AG08395 (cell line): ENCODE measurements at places on chromosomes 5 and 9.

GRCh38 chr5:95069021-95069420 is 215.9 kb downstream of the MCTP1 start:
- no peak for DNase-seq

DNA sequence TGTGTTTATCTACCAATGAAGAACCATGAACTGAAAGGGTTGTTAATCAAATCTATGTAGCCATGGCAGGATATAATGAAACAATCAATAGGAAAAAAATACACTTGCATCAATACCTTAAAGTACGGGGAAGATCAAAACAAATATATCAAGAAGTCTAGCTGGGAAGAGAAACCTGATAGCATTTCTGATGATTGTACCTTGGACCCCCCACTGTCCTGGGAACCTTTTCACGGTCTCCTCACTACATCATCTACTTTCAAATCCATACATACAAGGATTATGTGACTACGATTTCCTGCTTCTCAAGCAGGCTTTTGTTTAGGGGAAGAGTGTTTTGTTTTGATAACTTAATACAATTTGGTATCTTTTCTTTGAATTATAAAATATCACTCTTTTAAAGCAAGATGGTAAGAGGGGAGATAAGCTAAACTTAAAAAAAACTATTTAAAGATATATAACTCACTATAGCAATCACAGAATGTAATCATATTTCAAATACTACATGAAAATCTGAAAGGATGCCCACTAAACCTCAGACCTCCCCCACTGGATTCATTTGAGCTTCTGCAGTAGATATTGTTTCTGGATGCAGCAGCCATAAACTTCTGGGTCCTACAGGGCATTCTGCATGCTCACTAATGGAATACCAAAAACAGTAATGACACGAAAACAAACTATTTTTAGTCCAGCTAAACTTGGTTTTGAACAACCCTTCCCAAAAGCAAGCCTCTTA is 8.0 kb downstream of the EBF1 start:
- DNase-seq = no peak

- DNase-seq = no peak
These were observed 20.8 kb upstream of the PTBP3 start for GRCh38 chr9:112354081-112354743.

GRCh38 chr5:180297587-180298282 is 5.9 kb upstream of the MAPK9 start:
- no peak for DNase-seq

- DNase-seq = no peak
These were observed 18.9 kb upstream of the ANKRD55 start for GRCh38 chr5:56251918-56252553.

DNA sequence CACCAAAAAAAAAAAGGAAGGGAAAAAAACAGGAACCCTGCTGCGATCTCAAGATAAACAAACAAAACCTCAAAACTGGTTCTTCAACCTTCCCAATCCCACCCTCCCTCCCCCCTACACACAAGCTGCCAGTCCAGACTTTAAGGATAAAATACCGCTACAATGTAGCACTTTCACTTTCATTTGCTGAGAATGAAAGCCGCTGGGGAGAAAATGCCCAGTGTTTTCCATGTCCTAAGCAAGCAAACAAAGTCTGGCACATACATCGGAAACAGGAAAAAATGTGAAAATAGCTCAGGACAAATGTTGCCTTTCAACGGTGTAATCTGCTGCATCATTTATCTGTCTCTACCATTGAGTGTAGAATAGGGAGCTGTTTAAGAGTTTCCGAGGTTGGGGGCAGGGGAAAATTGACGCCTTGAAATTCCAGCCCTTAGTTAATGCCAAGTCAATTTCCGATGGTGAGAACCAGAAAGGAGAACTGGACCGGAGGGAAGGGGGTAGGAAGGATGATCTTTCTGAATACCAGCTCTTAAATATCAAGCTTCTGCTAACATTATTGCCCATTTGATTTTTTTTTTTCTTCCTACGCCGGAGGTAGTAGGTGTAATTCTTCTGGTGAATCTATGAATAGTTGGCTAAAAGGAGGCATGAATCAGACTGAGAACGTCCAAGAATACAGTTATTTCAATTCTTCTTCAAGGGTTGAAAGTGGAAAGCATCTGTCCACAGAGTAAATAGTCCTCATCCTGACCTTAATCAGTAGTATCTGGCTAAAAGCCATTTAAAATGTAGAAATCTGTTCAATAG is 1.2 kb upstream of the ADAMTS6 start:
- DNase-seq = peak; percentile 17

- no peak for DNase-seq
These were observed 2.8 kb downstream of the AIF1L start for GRCh38 chr9:131099102-131099606.

GRCh38 chr9:5873439-5873838 is 17.2 kb upstream of the MLANA start:
- no peak for DNase-seq

DNA sequence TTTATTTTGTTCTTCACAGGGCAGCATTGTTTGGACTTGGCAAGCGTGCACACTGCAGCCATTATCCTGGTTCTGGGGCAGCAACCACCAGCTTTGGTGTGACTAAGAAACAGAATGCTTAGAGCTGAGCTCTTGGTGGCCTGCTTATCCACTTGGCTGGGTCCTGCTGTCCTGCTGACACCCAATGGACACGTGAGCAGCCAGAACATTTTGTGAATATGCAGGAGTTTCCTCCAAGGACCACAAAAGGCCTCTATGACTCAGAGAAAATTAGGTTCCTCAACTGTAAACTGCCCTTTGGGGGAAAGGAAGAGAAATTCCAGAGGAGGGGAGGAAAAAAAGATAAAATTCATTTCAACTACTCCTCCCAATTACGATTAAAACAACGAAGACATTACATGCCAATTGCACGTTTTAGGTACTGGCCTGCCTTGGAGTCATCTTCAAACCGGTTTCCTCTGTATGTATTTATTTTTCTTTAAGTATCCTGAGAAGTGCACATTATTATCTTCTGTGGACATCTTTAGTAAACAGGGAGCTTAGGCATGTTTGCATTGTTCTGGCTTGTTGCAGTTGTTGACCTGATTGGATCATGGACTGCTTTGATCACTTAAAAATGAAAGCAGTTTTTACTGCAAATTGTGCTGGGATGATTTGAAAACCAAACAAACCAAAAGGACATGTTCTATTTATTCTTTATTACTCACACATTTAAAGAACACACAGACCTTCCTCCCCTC is 82.3 kb upstream of the TLE4 start:
- peak; percentile 61 for DNase-seq

- no peak for DNase-seq
These were observed 36.4 kb downstream of the FSD1L start for GRCh38 chr9:105484226-105484625.

DNA sequence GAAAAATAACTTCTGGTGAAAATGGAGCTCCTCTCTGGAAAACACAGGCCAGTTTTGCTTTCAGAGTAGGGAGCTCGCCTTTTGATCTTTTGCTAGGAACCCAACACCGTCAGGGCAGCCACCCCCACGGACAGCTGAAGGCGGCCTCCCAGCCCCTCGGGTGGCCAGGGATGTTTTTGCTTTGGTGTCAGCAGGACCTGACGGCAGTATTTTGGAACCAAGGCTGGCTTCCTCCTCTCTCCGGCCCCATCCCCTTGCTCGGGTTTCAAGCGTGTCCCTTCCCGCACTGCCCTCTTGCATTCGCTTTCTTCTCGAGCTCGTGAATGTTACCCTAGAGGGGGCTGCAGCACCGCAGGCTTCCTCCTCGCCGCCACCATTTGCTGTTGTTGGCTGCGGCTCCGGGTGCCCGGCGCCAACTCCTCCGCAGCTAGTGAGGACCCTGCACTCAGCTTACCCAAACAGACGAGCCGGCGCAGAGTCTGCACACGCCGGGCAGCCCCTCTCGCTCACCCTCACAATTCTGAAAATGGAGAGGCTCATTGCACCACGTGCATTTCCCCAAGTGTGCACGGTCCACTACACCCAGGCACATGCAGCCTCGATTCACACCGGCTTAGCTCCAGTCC is 35.5 kb upstream of the ADAMTSL1 start:
- DNase-seq = peak; percentile 28

DNA sequence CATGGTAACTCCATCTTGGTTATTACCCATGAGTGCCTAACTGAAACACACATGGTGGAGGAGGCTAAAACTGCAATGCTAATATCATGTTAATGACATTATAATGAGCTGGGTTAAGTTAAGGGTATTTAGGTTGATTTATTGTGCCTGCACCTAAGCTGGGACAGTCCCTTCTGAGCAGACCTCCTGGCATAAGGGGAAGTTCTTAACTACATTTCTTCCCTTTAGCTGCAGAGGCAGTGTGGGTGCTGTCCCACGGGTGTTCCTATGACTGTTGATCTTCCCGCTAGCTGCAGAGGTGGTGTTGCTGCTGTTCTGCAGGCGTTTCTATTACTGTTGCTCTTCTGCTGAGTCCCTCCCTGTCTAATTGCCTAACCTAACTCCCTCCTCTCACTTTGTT is 183.9 kb downstream of the LURAP1L start:
- DNase-seq = no peak
